ENCODE measurements at places on chromosomes 4 and X.

DNA sequence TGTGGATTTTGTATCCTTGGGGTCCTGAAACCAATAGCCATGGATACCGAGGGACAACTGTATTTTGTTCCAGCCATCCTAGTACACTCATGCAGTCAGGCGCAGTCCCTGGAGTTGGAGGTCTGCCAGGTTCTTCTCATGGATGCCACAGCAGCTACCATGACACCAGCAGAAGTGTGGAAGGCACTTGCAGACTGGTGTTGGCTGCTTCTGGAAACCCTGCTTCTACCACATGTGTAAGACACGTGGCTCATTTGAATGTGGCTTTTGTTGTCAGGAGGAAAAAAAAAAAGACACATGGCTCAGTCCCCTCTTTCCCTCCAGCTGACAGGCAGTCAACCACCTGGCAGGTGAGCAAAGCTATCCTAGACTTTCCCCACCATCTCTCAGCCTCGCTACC lies 19.4 kb downstream of the DRD5 start:
- DNase-seq = no peak

- no peak for DNase-seq
Observed at GRCh38 chr4:82562564-82562854, 721 bp upstream of the TMEM150C start.

DNA sequence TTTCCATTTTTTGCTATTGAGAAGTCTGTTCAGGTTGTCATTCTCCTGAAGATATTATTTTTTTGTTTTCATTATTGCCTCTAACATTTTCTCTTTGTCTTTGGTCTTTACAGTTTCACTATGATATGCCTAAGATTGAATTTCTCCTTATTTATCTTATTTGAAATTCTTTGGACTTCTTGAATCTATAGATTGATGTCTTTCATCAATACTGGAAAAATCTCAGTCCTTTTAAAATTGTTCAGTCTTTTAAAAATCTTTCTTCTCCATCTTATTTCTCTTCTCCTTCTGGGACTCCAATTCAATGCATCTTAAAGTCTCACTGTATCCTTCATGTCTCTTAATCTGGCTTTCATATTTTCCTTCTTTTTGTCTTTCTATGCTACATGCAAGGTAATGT lies 86.7 kb downstream of the KIT start:
- no peak for DNase-seq

- DNase-seq = no peak
Observed at GRCh38 chr4:38804654-38805295, at the start of gene TLR1. Gene TLR1, minus strand, starts transcription at chr4:38804791. Its CDS starts 5,960 bp downstream, at chr4:38798831.

DNA sequence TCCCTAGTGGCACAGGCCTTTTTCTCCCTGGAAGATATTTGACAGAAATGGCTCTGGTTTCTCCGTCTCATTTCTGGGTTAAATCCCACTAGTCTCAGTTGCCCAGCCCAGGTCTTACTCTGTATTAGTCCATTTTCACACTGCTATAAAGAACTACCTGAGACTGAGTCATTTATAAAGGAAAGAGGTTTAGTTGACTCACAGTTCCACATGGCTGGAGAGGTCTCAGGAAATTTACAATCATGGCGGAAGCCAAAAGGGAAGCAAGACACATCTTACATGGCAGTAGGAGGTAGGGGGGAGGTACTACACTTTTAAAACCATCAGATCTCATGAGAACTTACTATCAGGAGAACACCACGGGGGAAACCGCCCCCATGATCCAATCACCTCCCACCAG lies 81.9 kb downstream of the FHDC1 start:
- no peak for DNase-seq

DNA sequence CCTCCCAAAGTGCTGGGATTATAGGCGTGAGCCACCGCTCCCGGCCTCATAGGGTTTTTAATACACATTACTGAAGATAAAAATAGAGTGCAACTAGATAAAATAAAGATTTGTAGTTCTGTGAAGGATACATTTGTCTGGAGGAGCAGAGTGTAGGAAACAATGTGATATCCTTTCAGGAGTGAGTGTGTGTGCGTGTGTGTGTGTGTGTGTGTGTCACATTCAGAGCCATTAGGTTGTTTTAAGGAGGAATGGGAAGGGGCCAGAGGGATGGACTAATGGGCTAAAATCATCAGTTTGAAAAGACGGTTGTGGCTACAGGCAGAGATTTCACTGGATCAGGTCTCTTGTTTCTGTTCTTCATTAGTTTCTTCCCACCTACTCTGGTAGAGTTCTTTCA lies 40.0 kb downstream of the RBPJ start:
- no peak for DNase-seq

- no peak for DNase-seq
Observed at GRCh38 chr4:101870874-101871273, 80.3 kb downstream of the BANK1 start.

GRCh38 chrX:53319614-53320542 lies 38.5 kb upstream of the IQSEC2 start:
- no peak for DNase-seq

DNA sequence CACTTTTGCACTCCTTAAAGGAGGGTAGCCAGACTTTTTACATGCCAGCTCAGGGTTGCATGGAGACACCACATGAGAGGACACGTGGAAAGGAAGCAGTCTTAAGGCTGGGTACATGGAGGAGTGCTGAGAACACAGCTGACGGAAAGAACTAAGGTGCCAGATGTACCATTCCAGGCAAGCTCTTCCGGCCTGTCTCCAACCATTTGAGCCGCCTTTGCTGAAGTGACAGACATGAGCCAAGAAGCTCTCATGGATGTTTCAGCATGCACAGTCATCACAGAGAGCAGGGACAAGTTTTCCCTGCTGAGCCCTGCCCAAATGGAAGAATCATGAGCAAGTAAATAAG lies 83.4 kb upstream of the BMP2K start:
- DNase-seq = no peak

GRCh38 chr4:138912704-138913340 lies 102.8 kb upstream of the NOCT start:
- no peak for DNase-seq

GRCh38 chrX:37487271-37487670 lies 84.2 kb upstream of the LANCL3 start:
- DNase-seq = no peak

GRCh38 chr4:26765515-26765914 lies 95.1 kb upstream of the STIM2 start:
- DNase-seq = no peak

- DNase-seq = no peak
Observed at GRCh38 chr4:128371001-128371777, 83.6 kb upstream of the PGRMC2 start.

GRCh38 chrX:136827026-136827425 lies 46.3 kb upstream of the ARHGEF6 start:
- DNase-seq = no peak

DNA sequence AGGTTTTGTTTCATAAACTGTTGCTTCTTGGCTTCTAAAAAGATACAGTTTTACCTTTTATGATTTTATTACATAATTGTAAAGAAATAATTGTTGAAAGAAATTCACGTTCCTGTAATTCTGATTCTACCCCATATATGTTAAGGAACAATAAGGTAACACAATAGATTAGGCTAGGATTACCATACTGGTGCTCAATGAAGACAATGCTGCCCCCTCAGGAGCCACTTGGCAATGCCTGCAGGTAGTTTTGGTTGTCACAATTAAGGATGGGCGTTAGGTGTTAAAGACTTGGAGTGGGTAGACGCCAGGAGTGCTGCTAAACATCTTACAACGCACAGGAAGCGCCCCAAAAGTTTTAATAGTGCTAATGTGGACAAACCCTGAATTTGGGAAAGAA lies 133.2 kb downstream of the NLGN4X start:
- no peak for DNase-seq

GRCh38 chrX:49226946-49227345 lies 6.2 kb downstream of the CACNA1F start:
- no peak for DNase-seq

DNA sequence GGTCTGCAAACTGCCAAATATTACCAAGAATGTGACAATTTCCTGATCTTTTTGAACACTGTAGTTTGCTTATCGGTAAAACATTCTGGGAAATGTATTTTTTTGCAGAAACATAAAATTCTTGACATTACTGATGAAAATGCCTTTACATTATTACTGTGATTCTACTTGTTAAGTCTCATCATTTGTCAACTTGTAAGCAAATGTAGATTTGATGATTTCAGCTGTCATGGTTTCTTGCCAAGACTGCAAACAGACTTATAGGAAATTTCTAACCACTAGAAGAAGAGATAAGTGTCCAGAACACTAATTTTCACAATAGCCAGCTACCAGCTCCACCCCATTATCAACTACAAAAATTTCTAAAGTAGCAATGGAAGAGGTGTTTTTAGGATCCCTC lies 560.4 kb downstream of the STPG2 start:
- no peak for DNase-seq

DNA sequence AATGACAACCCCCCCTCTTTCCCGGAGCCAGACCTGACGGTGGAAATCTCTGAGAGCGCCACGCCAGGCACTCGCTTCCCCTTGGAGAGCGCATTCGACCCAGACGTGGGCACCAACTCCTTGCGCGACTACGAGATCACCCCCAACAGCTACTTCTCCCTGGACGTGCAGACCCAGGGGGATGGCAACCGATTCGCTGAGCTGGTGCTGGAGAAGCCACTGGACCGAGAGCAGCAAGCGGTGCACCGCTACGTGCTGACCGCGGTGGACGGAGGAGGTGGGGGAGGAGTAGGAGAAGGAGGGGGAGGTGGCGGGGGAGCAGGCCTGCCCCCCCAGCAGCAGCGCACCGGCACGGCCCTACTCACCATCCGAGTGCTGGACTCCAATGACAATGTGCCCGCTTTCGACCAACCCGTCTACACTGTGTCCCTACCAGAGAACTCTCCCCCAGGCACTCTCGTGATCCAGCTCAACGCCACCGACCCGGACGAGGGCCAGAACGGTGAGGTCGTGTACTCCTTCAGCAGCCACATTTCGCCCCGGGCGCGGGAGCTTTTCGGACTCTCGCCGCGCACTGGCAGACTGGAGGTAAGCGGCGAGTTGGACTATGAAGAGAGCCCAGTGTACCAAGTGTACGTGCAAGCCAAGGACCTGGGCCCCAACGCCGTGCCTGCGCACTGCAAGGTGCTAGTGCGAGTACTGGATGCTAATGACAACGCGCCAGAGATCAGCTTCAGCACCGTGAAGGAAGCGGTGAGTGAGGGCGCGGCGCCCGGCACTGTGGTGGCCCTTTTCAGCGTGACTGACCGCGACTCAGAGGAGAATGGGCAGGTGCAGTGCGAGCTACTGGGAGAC lies 1.6 kb downstream of the PCDH10 start:
- DNase-seq = no peak

GRCh38 chr4:71882113-71882841 lies 98.4 kb upstream of the GC start:
- no peak for DNase-seq

DNA sequence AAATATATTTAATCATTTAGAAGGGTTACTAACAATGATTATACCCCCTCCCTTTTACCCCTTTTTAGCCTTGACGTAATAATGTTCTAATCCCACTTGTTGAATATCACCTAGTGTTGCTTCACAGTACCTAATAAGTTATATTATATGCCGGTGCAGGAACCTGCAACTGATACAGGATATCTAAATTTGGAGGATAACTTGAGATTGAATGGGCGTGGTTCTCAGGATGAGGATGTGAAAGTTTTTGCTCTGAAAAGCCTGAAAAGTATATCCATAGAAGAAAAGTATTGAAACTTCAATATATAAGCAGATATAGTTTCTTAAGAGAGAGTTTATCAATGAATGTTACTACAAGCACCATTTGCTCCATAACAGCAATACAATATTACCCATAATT lies 59.8 kb downstream of the ZNF711 start:
- no peak for DNase-seq

GRCh38 chr4:59518005-59518823 lies 1681.9 kb upstream of the ADGRL3 start:
- DNase-seq = no peak

DNA sequence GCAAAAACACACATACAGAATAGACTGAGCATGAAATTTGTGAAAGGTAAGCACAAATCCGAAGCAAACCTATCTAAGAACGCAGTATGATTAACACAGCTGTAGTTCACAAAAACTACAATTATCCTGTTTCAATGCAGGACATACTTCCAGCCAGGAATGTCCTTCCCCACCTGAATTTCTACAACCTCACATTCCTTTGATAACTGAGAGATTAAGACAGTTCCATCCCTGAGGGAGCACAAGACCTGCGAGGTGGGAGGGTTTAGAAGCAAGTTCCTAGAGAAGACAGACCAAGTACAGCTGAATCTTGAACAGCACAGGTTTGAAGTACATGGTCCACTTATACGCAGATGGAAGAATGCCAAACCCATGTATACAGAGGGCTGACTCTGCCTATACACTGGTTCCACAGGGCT lies 10.6 kb downstream of the ABCG2 start:
- no peak for DNase-seq

- DNase-seq = peak; percentile 64
Observed at GRCh38 chr4:12633053-12633651, 851.0 kb downstream of the RAB28 start.

GRCh38 chrX:23992431-23992830 lies 34.6 kb downstream of the KLHL15 start:
- no peak for DNase-seq

GRCh38 chrX:47311932-47312774 lies 58.2 kb upstream of the ZNF157 start:
- peak; percentile 50 for DNase-seq

GRCh38 chr4:139596034-139596683 lies 40.1 kb upstream of the SETD7 start:
- DNase-seq = no peak

DNA sequence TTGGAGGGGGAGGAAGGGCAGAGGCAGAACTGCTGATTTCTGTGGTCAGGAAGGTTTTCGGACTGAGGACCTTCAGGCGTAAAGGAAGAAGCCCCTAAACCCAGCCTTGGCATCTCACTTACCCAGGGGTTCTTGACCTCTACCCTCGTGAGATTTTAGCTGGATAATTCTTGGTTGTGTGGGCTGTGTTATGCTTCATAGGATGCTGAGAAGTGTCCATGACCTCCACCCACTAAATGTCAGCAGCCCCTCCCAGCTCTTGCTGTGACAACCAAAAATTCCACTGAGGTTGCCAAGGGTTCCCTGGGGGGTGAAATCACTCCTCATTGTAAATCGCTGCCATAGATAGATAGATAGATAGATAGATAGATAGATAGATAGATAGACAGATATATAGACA lies 5.8 kb upstream of the CRLF2 start:
- no peak for DNase-seq

DNA sequence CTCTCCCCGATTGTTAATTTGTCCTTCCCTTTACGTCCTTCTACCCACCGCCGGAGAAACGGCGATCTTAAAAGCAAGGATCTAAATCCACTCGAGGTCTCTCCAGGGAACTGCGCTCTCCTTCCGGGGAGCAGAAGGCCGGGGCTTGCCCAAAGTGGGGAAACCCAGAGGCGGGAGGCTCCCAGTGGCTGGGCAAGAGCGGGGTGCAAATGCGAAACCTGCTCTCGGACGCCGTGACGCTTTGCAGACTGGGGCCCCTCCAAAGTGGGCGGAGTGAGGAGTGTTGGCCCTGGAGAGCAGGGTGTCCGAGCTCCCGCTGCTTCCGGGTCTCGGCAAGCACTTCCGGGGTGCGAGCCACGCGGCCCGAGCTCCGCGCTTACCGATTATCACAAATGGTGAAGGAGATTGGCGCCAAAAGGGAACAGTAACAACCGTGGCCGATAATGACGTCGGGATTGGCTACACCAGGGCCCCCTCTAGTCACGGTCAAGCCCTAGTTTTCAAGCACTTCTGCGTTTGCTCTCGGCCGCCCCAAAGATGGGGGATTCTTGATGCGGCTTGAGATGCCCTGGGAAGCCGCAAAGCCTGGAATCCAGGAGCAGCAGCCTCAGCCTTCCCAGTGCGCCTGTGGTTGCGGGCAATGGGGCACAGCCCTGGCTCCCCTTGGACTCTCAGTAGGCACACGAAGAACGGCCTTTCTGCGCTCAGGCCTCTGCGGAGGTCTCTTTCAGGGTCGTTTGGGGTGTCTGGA lies 29.0 kb downstream of the HAND2 start:
- peak; percentile 46 for DNase-seq
